CMK (cell line): ENCODE measurements at places on chromosomes 12 and 14.

DNA sequence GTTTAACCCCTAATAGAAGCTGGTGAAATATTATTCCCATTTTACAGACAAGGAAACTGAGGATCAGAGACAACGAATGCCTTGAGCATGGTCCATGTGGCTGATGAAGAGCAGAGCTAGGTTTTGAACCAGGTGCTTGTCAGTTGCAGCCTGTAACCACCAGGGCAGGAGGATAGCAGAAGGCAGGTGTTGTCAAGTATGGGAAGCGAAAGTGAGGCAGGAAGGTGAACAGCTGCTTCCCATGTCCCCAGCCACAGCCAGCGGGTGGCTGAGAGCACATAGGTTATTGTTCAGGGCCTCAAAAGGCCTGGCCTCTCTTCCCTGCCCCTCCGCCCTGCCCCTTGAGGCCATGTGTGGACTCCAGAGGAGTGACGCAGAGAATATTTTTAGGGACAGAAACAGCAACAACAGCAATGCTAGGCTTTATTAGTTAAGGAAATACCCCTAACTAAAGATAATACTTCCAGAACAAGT lies 39.6 kb downstream of the IQSEC3 start:
- no peak for DNase-seq

- no peak for DNase-seq
These were observed 79.9 kb downstream of the PHLDA1 start for GRCh38 chr12:75951399-75952278.

DNA sequence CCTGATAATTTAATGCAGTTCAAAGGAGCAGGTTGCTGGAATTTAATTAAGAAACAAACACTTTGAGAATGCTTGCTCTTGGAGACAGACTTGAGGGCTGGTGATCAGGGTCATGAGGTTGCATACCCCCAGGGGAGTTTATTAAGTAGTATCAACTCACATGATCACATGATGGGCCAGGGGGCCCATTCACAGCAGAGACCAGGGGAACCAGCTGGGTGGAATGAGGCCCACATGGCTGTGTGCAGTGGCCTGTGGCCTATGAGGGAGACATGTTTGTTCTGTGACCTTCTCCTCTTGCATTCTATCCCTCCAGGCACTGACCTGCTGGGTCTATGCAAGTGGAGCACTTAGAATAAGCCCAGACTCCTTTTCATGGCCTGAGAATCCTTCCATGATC lies 266.6 kb upstream of the PWP1 start:
- no peak for DNase-seq

DNA sequence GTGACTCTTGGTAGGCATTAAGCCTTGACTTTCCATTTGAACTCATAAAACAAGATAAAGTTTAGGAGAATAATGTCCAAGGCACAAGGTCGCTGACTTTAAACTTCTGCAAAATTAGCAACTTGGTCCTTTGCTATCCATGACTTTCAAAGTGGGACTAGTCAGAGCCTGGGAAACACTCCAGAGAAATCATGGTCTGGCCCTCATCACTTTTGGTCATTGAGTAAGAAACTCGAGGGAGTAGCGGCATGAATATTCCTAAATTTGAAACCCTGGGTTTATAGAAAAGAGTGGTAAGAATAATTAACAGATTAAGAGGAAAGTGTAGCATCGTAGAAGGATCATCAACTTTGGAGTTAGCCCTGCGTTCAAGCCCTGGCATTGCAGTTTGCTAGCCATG lies 16.9 kb upstream of the APPL2 start:
- DNase-seq: no peak

GRCh38 chr14:36241183-36241582 lies 64.7 kb upstream of the PTCSC3 start:
- no peak for DNase-seq

DNA sequence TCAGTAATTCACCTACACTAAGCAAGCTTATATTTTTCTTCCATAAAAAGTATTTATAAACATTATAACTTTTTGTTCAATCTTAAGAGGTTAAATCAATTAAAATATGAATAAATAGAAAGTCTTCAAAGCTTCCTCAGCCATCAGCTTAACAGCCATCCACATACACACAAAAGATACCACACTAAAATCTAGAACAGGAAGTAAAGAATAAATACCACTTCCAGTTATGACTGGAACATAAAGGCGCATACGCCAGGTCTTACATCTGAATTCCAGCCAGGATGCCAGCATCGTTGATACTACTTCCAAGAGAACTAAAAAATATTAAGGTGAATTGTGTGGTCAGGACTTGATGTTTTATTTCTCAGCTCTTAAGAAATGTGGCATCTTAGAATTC lies 17.0 kb downstream of the SIX1 start:
- DNase-seq: no peak

DNA sequence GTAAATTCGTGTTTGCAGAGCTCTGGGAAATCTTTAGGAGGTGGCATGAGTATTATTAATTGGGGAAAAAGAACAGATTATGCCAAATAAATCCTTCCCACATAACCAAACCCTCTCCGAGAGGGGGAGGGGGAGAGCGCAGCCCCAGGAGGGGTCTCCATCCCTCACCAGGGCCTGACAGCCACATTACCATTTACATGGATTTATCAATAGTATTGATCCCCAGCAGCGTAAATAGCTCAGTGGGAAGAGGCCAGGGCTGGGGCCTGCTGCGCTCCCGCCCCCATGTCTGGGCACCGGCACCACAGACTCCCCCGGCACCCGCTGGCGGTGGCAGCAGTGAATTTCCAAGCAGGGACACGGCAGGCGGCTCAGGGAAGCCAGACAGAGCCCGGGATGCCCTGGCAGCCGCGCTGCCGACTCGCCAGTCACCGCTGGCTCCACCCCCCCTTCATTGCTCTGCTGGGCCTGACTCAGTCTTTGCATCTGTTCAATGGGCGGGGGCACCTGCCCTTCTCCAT lies 2.4 kb downstream of the NCOR2 start:
- DNase-seq: no peak

- no peak for DNase-seq
These were observed 25.1 kb downstream of the MOK start for GRCh38 chr14:102279688-102280348.

DNA sequence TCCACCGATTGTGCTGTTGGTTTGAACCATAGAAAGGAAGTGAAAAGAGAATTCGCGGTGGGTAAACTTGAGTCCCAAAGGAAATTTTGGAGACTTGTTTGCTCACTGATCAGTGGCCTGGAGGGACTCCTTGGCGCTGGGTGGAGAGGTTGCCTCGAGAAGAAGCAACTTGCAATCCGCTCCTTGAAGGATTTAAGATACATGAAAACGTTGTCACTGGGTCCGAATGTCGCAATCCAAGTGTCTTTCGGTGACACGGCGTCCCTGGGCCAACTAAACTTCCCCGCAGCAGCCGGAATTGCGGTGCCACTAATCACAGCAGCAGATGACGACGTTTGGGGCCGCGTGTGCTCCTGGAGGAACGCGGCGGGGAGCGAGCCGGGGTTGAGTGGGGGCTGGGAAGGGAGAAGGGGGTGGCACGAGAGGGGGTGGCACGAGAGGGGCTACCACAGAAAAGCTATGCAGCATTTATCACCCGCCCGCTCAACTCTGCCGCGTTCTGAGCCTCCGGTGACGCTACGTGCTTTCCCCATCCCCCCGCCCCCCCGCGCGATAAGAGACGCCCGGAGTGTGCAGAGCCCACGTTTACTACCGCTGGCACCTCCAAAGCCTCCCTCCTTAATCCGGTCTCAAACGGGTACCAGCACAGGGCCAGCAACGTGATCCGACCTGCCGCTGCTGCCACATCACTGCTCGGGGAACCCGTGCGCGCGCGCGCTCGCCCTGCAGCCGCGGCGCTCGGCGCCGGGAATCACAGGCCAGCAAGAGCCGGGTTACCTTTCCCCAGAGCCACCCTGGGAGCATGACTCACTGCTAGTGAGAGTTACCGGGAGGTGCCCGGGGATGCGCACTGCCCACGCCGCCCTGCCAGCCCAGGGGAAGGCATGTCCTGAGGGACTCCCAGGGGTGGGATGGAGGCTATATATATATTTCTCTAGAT lies 833 bp upstream of the BHLHE41 start:
- no peak for DNase-seq

DNA sequence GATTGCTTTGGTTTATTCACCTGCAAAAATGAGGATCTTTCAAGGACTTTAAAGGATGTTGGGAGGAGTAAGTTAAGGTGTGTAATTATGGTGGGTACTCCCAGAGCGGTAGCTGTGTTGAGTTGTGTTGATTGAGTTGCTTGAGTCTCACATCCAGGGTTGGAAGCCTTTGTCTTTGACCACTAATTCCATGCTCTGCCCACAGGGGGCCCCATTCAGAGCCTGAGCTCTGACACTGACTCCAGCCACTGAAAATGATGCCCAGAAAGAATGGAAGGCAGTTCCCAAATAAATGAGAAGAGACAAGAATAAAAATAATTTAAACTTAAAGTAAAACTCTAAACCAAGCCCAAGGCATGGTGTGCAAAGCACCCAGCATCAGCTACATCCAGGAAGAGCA lies 237.4 kb upstream of the PWP1 start:
- no peak for DNase-seq

GRCh38 chr12:129190827-129191226 lies 337.5 kb downstream of the GLT1D1 start:
- no peak for DNase-seq

GRCh38 chr14:30355431-30355913 lies 203.5 kb upstream of the G2E3 start:
- DNase-seq: no peak

DNA sequence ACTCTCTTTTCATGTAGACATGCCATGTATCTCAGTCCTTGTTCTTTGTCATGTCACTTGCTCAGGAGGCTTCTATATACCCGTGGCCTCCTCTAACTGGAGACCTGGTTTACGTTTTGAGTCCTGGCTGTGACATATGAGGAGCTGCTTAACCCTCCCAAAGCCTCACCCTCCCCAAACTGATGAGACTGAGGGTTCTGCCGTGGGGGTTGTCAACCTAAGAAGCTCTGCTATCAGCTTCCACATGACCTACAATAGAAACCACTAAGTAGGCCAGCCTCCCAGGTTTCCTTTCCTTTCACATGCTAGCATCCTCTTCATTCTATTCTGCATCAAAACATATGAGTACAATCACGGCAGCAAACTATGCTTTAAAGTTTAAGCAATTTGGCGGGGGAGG lies 76.8 kb upstream of the WSCD2 start:
- no peak for DNase-seq

GRCh38 chr12:76256904-76257303 lies 91.3 kb downstream of the BBS10 start:
- no peak for DNase-seq

- DNase-seq: no peak
These were observed 125.6 kb downstream of the SMOC1 start for GRCh38 chr14:70004791-70005190.

DNA sequence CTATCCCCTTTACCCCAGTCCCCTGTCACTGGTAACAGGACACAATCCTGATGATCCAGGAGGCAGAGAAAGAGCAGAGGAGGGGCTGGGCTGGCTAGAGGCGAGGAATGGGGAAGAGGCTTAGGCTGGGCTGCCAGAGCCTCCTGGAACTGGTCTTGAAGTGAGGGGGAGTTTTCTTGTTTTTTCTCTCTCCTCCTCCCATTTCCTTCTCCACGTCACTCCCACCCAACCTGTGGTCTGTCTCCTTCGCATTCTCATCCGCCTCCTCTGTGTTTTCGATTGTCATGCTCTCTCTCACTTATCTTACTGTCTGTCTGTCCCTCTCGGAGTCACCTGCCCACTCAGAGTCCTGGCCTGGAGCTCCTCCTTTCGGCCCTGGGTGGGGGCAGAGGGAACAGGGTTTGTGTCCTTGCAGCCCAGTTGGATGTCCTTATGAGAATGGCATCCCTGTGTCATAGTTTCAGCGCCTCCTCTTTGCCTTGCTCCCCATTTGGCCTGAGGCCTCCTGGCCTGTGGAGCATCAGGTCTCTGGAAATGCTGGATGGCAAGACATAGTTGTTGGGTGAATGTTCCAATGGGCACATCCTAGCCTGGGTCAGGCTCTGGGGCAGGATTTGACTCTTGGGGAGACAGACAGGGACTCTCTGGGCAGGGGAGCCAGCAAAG lies 3.4 kb upstream of the KRT80 start:
- no peak for DNase-seq

- no peak for DNase-seq
These were observed 384.2 kb downstream of the ZFP36L1 start for GRCh38 chr14:68408680-68409079.

DNA sequence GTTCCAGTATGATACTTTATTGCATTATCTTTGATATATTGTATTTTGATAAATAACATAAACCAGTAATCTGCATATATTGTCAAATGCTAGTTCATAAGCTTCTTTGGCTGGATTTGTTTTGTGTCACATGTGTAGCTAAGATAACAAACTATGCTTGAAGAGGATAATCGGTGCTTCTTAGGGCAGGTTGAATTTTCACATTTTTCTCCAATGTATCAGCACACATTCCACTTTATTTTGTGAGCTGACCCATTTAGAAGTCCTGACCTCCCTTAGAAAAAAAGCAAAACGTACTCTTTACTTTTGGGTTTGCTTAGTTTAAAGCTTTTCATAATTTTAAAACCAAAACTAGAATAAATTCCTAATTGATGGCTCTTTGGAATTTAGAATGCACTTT lies 277.7 kb upstream of the DDHD1 start:
- DNase-seq: no peak

DNA sequence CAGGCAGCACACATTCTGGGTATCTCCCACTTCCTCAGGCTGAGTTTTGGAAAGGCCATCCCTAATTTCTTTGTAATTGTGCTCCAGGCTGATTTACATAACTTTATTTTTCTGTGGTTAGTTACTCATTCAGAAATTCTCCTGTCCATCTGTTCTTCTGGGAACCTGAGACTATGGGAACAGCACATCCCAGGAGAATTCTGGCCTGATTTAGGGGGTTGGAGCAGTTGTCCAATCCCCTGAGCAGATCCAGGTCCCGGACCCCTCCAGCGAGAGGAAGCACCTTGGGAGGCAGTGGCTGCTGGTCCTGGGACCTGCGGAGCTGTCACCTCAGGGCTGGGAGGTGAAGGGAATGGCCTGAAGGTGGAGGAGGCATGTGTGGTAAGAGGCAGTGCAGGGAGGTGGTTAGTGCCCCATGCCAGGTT lies 40.4 kb downstream of the TSPAN9 start:
- DNase-seq: no peak

GRCh38 chr12:22755629-22756028 lies 130.7 kb downstream of the ETNK1 start:
- no peak for DNase-seq

DNA sequence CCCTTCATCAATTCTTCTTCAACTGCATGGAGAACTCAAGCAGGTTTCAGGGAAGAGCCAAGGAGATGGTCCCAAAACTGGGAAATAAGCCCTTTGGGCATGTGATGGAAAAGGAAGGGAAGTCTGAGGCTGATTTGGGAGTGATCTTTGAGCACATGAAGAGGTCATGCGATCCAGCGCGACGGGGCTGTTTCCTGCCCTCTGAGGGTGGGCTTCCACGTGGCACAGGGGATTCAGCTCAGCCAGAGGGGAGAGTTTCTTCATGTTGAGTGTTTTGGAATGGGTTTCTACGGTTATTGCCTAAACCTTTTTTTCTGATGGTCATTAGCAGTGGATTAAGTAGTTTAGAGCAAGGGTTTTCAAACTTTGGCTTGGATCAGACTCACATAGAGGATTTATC lies 30.2 kb downstream of the GPR68 start:
- no peak for DNase-seq

GRCh38 chr14:23141706-23142444 lies 22.8 kb upstream of the CEBPE start:
- DNase-seq: no peak

GRCh38 chr12:64813723-64814122 lies 10.7 kb upstream of the TBC1D30 start:
- no peak for DNase-seq

- no peak for DNase-seq
These were observed 123.0 kb downstream of the GLT1D1 start for GRCh38 chr12:128976120-128976738.

GRCh38 chr14:68932231-68932630 lies 46.9 kb downstream of the ACTN1 start:
- DNase-seq: no peak

GRCh38 chr14:102863381-102863780 lies 59.1 kb upstream of the AMN start:
- no peak for DNase-seq
